Left ventricle myocardium superior (tissue), 1 donor: ENCODE measurements at places on chromosomes 6 and 20.
A peak's percentile ranks its signal among the peaks of the same experiment; 100 is the strongest.

GRCh38 chr6:100176951-100177710 lies 183.1 kb upstream of the MCHR2 start:
- DNase-seq, result no peak

- DNase-seq, result no peak
Observed at GRCh38 chr6:105593805-105594671, 191.2 kb upstream of the PREP start.

DNA sequence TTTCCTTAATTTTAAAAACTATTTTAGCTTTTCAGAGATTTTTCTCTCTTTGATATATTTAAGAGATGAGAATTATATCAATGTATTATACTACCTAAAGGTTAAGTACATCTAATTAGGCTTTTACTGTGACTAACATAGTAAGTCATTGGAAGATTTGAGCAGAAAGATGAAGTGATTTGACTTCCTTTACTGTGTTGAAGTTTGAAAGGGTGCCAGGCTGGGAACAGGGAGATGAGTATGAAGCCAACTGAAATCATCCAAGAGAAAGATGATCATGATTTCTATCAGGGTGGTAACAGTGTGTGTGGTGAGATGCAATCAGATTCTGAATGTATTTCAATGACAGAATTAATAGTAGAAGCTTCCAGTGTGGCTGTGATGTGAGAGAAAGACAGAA lies 87.3 kb downstream of the TRDN start:
- DNase-seq, result no peak

DNA sequence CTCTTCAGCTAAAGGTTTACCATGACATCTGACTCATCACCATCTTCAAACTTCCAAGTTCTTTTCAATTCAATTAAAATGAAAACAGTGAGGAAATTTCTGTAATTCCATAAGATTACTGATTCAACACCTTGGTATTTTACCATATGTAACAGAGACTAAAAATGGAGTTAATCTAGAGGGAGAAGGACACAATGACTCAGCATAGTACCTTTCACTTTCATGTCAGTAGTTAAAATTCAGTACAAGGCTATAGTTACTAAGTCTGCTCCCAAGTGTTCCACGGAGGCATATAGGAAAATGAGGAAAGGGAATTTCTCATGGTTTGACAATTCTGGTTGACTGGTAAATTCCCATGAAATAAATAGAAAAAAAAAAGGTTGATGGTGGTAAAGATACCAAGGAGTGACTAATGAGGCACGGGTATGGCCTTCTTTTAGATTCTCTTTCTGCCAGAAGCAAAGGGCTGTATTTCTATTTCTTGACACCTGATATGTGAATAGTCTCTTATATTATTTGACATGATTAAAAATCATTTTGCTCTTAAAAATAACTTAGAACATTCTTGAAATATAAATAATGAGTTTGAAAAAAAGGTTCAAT lies 526.7 kb upstream of the ADGRB3 start:
- no peak for DNase-seq

- DNase-seq, result peak; percentile 36
Observed at GRCh38 chr20:20713244-20713765, 861 bp upstream of the RALGAPA2 start.

- no peak for DNase-seq
Observed at GRCh38 chr6:449486-450419, 58.2 kb downstream of the IRF4 start.

DNA sequence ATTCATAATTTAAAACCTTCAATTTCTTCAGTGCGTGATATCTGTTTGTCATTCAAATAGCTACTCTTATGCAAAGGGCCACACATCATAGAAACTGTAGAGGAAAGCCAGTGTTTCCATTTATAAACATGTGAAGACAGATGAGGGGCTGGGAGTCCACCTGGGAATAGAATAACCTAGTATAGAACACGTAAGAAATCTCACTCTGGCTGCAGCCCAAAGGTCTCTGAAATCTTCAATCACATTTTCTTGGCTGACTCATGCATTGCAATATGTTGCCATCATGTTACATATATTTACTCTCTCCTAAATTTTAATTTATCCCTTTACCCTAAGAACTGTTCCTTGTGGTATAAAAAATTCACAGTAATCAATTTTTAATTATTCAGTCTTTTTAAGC lies 123.2 kb downstream of the ELOVL4 start:
- no peak for DNase-seq

DNA sequence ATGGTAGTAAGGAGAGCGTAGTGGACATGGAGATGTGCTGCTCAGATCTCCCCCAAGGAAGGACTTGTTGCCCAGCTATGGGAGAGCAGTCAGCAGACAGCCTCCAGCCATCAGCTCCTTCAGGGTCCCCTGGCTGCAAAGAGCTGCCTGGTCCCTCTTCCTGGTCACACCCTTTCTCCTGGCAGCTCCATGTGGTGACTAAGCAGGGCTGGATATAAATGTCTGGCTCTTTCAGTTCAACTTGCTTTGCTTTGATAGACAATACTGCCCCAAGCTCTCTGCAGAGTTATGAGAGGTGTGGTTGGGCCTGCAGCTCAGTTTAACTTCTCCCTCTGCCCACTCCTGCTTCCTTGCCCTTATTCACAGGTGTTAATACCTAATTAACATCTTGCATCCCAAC lies 64.1 kb upstream of the DDR1 start:
- DNase-seq, result peak; percentile 49

DNA sequence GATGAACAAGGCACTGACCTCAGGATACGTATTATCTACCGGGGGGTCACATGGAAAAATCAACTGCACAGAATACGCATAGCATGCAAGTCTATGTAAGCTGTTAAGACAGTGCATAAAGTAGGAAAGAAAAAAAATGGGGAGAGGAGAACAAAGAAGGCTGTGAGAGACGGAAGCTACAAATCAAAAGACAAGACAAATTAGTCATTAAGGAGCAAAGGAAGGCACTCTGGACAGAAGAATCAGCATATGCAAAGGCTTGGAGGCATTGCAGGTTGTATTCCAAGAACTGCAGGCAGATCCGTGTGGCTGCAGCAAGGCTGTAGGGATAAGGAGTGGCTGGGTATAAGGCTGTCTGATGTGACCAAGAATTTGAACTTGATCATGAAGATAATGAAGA lies 89.0 kb downstream of the NRSN1 start:
- no peak for DNase-seq

DNA sequence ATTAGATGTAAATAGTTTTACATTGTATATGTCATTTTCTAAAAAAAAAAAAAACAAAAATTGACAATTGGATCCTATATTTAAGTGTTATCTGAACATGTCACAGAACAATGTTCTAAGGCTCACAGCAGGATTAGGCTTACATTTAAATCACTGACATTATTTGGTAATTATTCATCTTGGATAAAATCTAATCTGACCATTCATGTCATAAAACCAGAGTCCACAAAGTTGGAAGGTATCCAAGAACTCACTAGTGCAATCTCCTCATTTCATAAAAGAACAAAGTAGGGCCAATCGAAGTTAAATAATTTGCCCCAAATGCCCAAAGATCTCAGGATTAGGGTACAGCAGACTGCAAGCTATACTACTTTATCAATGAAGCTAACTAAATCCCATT lies 73.0 kb downstream of the PDSS2 start:
- DNase-seq, result no peak

GRCh38 chr20:33291830-33292355 lies 8.9 kb downstream of the BPIFB1 start:
- DNase-seq, result peak; percentile 42

DNA sequence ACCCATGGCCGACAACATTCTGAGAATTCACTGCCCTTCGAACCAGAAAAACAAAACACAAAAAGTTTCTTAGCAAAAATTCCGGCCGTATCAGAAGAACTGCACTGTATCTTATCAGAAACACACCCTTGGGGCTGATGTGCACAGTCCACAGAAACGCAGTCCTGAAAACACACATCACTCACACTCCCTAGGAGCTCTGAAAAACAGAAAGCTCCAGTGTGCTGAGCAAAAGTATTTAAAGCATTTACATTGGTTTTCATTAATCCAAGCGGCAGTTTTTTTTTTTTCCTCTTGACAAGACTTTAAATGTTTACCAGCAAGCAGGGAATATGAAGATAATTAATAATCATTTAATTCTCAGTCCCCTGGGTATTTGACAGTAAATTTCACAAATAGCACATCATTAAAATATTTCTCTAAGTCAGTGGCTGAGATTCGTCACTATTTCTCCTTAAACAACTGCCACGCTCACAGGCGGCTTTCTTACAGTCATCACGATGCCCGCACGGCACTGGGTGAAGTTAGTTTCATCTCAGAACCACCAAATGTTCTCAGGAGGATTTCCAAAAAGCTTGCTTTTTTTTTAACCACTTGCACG lies 13.3 kb downstream of the NFATC2 start:
- DNase-seq, result no peak

DNA sequence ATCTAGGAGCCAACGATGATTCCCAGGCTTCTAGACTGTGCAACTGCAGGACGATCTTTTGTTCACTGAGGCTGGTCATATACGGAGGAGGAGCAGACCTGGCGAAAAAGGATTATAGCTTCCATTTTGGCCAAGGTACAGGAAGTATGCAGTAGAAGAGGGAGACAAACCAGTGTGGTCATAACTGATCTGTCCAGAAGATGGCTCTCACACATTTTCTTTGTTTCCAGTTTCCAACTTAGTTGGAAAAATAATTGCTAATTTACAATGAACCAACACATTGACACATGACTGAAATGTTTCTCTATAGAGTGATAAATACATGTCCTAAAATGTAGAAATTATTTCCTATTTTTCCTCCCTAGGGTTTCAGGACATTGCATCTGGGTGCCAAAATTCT lies 364.1 kb upstream of the BTBD3 start:
- DNase-seq, result no peak

DNA sequence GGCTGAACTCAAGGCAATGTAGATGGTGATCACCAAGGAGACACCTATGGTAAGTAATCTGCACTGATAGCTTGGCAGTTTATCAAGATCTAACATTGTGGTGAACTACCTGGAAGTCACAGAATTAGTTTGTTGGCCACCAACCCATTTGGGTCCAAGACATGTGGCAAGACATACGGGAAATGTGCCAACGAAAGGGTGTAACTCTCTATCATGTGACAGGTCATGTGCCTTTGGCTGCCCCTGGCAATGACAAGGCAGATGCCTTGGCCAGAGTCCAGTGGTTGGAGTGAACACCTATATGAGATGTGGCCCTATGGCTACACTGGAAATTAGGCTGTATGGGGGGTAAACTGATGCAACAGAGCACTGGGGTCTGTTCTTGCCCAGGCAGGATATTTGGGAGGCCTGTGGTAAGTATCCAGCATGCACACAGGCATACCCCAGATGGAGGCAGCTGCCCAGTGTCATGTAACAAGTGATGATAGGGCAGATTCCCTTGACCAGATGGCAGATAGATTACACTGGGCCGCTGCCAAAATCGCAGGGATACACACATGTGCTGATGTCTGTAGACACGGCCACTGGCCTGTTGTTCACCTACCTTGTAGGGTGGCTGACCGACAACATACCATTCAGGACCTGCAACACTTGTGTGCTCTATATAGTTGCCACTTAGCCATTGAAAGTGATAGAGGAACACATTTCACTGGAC lies 35.5 kb upstream of the HSF2 start:
- DNase-seq, result no peak

- no peak for DNase-seq
Observed at GRCh38 chr6:133587546-133588160, 301.3 kb upstream of the TCF21 start.

- peak; percentile 75 for DNase-seq
Observed at GRCh38 chr6:6696867-6697531, 108.5 kb downstream of the LY86 start.

DNA sequence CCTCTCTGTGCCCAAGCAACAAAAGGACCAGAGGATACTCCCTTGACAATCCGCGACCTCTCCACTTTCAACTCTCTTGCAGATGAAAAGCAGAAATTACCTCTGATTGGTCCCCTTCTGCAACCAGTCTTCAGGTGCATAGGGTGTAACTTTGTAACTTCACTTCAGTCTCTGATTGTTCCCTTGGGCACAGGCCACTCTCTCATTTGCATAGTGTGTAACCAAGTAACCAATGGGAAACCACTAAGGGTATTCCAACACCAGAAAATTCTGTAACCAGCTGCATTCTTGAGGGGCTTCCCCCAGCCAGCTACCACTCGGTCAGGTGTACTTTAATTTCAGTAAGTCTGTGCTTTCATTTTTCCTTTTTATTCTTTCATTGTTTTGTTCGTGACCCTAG lies 4.4 kb upstream of the RAET1L start:
- DNase-seq, result no peak

DNA sequence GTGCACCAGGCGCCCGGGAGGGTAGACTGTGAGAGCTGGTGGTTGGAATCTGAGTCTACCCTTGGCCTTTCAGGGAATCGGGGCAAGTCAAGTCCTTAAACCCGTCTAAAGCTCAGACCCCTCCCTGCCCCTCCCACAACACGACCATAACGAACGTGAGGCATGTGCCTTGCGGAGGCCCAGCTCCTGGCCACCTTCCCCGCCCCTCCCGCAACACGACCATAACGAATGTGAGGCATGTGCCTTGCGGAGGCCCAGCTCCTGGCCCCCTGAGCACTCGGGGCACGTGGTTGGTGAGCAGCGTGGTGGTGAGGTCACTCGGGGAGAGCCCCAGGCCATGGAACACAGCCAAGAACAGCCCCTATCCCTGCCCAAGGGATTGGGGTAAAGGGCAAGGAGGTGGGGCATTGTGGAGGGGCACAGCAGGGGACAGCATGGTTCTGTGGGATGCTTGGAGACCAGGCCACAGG lies 132.2 kb downstream of the TAF4 start:
- peak; percentile 14 for DNase-seq

DNA sequence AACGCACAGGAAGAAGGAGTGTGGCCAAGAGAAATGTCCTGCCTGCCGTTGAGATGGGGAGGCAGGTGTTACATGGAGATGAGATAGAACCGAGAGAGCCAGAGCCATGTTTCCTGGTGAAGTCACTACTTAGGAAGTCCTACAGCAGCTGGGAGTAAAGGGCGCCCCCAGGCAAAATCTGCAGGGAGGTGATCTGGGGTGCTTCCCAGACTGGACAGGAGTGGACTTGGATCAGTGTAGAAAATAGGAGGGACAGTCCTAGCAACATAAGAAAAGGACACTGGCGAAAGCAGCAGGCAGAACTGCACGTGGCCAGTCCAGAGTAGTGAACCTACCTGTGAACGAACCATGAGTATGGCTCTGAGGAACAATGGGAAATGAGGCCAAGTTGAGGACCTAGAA lies 85.3 kb downstream of the CD164 start:
- no peak for DNase-seq

GRCh38 chr6:56799989-56800388 lies 154.9 kb upstream of the BEND6 start:
- DNase-seq, result no peak

DNA sequence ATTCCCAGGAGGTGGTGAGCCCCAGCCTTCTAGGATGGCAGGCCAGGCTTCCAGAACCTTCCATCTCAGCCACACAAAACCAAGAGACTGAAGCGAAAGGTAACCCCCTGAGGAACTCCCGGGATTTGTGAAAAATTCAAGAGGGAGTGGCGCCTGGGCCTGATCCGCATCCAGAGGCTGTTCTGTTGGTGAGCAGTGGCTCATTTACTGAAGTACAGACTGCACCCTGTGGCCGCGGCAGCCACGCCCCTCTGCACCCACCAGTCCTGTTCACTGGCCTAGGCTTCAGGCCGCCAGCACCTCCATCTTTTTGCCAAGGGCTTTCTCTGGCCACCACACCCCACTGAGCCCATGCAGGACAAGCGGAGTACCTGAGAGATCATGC lies 79.1 kb upstream of the PTPN1 start:
- peak; percentile 29 for DNase-seq
